Psoas muscle (tissue), 8 donors: ENCODE measurements at places on chromosomes 16 and 17.

DNA sequence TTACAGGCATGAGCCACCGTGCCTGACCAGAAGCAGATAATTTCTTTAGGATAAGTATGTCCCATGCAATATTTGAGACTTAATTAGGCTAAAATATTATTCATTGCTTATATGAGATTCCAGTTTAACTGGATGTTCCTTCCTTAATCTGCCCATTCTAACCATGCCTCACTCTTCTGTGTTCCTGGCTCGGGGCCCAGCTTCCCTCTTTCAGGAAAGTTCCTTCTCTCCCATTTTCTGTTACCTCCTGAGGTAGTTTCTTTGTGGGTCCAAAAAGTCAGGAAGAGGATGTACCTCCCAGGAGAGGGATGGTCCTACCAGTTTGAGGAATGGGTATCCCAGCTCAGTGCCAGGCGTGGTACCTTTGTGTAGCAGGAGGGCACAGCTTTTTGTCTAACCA lies 23.3 kb downstream of the UNK start:
- DNase-seq, result no peak

DNA sequence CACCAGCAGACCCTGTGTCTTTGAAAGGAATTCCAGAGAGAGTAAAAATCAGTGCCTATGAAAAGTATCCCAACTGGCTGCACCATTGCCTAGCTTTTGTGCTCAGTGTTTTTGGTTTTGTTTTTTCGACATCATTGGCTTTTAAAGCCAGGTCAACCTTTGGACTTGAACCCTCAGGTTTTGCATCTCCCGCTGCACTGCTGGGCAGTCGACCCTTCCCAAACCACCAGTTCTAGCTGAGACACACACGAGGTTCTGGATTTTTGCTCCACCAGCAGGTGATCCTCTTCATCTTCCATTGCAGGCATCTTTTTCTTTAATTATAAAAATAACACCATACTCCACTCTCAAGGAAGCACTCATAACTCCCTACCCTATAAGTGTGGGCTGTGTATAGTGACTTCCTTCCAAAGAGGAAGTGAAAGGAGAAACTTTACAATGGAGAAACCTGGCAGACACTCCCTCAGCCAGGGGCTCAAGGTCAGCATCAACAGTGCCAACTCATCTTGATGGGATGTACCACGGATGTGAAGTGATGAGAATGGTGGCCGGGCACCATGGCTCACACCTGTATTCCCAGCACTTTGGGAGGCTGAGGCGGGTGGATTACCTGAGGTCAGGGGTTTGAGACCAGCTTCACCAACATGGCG lies 57.8 kb downstream of the BMERB1 start:
- DNase-seq, result no peak

GRCh38 chr17:80971704-80972304 lies 19.8 kb upstream of the CHMP6 start:
- DNase-seq, result peak; percentile 41

- peak; percentile 15 for DNase-seq
Observed at GRCh38 chr17:74024871-74025531, 178.5 kb upstream of the RPL38 start.

DNA sequence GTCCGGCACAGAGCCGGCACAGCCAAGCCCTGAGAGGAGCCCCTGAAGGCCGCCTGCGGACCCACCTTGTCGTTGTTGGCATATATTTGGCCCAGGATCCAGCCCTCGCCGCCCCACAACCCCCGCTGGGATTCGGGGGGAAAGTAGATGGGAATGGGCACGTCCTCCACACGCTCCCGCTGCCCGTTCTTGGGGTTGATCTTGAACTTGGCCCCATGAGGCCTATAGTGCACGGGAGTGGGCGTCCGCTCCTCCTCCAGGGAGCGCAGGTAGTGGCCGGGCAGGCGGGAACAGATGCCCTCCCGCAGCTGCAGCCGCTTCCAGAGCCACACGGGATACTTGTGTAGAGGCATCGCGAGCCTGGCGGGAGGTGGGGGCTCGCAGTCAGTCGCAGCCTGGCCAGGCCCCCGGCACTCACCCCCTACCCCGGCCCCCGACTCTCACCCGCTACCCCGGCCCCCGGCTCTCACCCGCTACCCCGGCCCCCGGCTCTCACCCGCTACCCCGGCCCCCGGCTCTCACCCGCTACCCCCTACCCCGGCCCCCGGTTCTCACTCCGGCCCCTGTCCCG lies 387 bp downstream of the MRPL28 start:
- DNase-seq, result no peak

GRCh38 chr17:45983614-45984310 lies 15.3 kb upstream of the STH start:
- no peak for DNase-seq

DNA sequence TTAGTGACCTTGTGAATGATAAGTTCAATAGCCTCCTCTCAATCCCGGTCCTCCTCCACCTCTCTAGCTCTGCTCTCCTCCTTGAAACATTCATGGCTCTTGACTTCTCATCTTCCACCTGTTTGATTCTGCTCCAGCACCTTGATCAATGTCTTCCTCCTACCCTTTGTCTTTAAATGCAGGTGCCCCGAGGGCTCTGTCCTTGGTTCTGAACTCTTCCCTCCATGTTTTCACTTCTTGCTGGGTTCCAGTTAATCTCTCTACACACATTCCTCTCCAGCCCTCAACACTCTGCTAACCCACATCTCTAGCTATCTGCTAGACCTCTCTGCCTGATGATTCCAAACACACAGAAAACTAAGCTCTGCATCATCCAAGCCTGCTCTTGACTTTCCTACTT lies 13.4 kb downstream of the CD300E start:
- DNase-seq, result no peak

DNA sequence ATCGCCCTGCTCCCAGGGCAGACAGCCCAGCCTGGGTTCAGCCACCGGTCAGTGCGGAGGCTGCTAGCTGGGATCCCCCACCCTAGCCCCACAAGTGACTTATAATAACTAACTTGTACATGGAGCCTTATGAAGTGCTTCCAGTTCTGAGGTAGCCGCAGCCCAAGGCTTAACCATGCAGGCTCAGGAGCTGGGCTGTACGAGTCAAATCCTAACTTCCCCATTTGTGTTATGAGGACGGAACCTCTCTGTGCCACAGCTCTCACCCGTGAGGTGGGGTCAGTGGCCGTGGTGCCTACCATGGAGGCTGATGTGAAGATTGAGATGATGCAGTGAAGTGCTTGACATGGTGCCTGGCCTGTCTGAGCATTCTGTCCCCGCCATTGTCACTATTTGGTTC lies 27.8 kb upstream of the GOSR2 start:
- no peak for DNase-seq

- DNase-seq, result no peak
Observed at GRCh38 chr17:77540975-77541374, 400.2 kb downstream of the SEC14L1 start.

DNA sequence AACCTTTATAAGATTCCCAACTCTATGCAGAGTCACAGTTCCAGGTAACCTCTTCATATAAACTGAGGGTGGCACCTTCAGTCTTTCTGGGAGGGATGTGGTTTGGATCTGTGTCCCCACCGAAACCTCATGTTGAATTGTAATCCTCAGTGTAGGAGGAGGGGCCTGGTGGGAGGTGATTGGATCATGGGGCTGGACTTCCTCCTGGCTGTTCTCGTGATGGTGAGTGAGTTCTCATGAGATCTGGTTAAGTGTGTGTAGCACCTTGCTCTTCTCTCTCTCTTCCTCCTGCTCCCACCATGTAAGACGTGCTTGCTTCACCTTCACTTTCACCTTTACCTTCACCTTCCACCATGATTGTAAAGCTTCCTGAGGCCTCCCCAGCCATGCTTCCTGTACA lies 30.5 kb downstream of the HS3ST2 start:
- no peak for DNase-seq

DNA sequence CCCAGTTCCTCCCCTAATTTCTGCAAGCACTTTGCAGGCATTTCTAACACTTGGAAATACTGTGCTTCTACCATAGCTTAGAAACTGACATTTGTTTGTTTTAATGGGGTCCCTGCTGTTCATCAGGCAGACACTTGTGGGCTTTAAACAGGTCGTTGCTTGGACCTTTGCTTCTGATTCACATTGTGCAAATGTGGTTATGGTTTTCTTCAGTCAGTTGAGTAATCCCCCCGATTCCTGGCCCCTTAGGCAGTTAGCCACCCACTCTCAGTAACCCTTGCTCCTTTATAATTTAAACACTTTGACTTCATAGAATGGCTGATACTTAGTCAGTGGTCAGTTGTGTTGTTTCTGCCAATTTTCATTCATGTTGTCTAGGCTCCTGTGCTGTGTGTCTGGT lies 39.4 kb downstream of the SLC47A1 start:
- no peak for DNase-seq

DNA sequence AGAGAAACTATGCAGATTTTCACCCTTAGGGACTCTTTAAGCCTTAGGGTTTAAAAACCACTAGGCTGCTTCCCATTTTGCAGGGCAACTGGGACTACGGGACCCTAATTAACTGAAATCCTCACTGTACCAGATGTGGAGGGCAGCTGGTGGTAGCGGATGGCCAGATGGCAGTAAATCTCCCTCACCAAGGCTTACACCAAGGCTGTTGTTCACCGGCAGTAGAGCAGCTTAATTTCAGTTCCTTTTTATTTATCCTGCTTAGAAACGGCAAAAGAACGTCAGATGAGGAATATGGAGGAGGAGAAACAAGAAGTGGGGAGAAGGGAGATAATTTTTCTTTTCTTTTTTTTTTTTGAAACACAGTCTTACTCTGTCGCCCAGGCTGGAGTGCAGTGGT lies 6.5 kb downstream of the ABHD15 start:
- no peak for DNase-seq

DNA sequence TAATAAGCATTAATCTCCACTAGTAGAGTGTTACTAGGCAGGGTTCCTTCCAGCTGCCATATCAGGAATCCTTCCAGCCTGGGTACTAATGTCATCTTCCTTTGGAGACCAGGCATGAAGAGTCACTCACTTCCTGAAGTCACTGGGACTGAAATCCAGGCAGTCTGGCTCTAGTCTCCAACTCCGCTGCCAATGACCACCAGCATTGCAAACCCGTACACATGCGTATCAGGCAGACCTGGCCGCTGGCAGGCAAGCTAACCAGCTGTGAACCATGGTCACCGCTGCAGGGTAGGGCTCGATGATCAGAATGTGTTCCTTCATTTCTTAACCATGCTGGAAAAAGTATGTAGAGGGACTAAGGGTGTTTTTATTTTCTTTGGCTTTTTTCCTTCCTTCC lies 255.5 kb downstream of the CDH13 start:
- no peak for DNase-seq

DNA sequence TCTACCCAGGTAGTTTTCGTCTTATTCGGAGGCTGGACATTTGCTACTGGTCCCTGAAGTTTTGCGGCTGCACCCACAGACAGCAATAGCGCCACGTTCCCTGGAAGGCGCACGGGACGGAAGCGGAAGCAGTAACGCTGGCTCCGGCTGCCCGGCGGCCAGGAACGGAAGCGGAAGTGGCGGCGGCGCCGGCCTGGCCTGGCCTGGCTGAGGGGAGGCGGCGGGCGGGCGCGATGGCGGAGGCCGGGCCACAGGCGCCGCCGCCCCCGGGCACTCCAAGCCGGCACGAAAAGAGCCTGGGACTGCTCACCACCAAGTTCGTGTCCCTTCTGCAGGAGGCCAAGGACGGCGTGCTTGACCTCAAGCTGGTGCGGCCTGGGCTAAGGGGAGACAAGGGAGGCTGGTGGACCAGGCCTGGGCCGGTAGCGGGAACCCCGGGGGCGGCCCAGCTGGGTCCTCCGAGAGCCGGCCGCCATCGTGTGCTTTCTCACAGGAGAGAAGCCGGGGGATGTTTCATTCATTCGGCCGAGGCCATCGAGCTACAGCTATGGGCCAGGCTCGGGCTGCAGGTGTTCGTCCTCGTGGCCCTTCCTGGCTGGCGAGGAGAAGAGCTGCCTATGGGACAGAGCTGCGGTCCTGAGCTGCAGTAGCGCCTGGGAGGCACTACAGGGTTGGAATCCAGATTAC lies at the start of gene E2F4:
E2F4 (plus strand) TSS at position 161 of the 687 bp plus-strand sequence; CDS start at position 234, 73 bp downstream.
- peak; percentile 96 for DNase-seq

- DNase-seq, result no peak
Observed at GRCh38 chr17:36068524-36068923, 4.5 kb downstream of the CCL18 start.

DNA sequence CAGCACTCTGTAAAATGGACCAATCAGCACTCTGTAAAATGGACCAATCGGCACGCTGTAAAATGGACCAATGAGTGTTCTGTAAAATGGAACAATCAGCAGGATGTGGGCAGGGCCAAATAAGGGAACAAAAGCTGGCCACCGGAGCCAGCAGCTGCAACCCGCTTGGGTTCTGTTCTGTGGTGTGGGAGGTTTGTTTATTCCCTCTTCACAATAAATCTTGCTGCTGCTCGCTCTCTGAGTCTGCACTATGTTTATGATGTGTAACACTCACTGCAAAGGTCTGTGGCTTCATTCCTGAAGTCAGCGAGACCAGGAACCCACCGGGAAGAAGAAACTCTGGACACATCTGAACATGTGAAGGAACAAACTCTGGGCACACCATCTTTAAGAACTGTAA lies 20.5 kb downstream of the TMEM100 start:
- no peak for DNase-seq

- no peak for DNase-seq
Observed at GRCh38 chr17:57984936-57985674, 2.9 kb downstream of the VEZF1 start.

- no peak for DNase-seq
Observed at GRCh38 chr16:77782694-77783093, 5.7 kb upstream of the VAT1L start.

- no peak for DNase-seq
Observed at GRCh38 chr16:75761108-75761507, 34.8 kb upstream of the CPHXL start.

DNA sequence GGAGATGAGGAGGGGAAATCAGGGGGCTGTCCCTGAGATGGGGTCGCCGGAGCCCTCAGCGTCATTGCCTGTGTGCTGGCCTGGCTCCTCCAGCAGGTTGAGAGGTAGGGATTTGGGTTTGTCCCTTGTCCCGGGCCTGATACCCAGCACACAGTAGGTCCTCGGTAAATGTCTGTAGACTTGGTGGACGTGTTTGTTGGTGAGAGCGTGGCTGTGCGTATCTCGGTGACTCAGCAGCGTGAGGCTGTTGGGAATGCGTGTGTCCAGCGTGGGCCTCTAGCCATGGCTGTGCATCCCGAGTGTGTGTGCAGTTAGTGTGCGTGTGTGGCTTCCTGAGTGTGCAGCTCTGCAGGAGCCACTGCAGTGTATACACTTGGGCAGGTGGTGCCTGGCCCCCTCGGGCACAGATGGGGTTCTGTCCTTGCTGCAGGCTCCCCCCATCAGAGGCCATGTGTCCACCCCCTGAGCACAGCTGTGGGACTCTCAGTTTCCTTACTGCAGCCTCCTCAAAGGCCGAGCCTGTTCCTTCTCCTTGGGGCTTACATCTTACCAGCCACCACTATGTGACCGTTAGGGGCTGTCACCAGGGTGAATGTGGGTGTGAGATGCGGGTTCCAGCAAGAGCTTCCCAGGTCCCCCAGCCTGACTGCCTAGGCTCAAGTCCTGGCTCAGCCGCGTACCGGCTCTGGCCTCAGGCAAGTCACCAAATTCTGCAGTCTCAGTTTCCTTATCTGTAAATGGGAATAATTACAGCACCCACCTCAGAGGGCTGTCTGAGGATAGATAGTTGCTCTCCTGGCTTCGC lies 5.7 kb downstream of the NECAB2 start:
- DNase-seq, result no peak

DNA sequence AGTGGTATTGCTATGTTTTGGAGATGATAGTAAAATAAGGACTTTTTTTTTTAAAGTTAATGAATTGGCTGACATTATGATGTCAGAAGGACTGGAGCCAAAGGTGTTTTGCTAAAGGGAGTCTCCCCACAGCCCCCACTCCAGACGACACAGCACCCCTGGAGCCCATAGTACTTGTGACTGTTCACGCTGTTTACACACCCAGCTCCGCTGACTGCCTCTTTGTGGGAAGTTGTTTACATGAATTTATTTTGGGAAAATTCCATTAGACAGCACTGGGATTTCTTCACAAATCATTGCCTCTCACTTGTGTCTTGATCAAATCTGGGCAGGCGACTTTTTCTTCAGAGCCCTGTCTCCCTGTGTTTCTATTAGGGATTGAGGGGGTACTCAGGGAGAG lies 108.6 kb downstream of the C17orf67 start:
- no peak for DNase-seq
